Suppressor macrophage treated with lipopolysaccharide for 1 hour (primary cell): ENCODE measurements at places on chromosomes 6 and 20.

- no peak for DNase-seq
Observed at GRCh38 chr6:130008236-130008873, 10.0 kb upstream of the L3MBTL3 start.

GRCh38 chr6:100203400-100203799 is 209.4 kb upstream of the MCHR2 start:
- no peak for DNase-seq

- no peak for DNase-seq
Observed at GRCh38 chr20:18737140-18737539, 76.4 kb upstream of the SCP2D1 start.

GRCh38 chr6:165937564-165938358 is 229.9 kb downstream of the TBXT start:
- DNase-seq = no peak

DNA sequence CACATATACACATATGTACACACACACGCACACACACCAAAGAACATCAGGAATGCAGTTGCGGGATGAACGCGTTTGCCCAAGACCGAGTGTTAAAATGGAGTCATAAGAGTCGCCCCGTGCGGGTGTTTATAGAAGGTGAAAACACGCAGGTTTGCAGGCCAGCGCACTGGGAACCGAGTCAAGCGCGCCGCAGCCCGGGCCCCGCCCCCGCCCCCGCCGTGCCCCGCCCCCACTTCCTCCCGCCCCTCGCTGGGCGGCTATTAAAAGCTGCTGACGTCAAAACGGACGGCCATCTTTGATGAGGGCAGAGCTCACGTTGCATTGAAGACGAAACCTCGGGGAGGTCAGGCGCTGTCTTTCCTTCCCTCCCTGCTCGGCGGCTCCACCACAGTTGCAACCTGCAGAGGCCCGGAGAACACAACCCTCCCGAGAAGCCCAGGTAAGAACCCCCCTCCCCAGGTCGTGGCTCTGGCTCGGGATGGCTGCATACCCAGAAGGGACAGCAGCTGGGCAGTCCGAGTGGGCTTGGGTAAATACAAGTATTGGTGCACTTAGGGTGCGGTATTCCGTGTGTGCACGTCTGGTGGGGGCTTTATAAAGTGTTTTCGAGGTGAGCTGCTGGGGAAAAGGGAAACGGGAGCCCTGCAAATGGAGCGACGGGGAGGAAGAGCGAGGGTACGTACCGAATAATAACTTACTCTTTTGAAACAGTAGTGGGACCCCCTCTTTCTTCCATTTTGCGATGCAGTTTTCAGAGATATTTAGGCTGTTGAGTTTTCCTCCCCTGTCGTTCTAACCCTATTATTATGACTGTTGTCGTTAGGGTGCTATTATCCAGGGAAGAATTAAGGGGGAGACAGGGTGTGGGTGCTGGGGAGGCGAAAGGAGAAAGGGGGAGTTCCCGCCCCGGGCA is at the start of gene SNAP25:
Gene SNAP25 (plus strand): TSS at position 295 of the 916 bp plus-strand sequence. CDS start 56,662 bp downstream, outside the sequence.
- peak; percentile 73 for DNase-seq

- DNase-seq = peak; percentile 86
Observed at GRCh38 chr20:51695574-51696303, 72.5 kb downstream of the ATP9A start.

DNA sequence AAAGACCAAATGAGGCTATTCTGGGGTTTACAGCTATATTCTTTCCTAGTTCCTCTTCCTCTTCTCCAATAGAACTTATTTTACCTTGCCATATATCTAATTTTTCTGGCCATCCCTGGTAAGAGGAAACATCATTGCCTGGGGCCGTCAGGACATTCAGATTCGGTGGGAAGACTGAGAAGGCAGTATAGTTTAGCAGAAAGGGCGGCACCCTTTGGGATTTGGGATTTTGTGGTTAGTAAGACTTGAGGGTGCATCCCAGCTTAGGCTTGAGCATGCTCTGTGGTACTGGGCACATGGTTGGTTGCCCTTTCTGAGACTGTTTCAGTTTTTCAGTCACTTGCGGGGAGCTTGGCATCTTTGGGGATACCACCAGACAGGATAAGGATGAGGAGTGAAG is 21.1 kb downstream of the SCUBE3 start:
- DNase-seq = no peak

DNA sequence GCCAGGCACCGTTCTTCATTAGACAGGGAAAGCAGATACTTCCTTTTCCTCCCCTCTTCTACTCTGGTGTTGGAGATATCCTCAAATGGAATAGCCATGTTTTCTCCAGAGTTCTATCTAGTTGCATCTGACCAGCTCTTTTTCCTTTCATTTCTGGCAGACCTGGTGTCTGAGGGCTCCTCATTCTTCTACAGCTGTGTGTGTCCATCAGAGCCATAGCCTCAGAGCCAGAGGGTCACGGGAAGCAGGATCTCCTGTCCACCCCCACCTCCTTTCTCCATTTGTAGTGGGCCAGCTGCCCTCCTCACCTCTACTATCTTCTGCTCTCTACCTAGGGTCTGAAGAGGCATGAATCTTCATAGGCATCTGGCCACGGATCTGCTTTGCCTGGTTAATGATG is 57.0 kb downstream of the TSPYL4 start:
- no peak for DNase-seq

- DNase-seq = no peak
Observed at GRCh38 chr20:32354592-32355416, 3.3 kb upstream of the ASXL1 start.

DNA sequence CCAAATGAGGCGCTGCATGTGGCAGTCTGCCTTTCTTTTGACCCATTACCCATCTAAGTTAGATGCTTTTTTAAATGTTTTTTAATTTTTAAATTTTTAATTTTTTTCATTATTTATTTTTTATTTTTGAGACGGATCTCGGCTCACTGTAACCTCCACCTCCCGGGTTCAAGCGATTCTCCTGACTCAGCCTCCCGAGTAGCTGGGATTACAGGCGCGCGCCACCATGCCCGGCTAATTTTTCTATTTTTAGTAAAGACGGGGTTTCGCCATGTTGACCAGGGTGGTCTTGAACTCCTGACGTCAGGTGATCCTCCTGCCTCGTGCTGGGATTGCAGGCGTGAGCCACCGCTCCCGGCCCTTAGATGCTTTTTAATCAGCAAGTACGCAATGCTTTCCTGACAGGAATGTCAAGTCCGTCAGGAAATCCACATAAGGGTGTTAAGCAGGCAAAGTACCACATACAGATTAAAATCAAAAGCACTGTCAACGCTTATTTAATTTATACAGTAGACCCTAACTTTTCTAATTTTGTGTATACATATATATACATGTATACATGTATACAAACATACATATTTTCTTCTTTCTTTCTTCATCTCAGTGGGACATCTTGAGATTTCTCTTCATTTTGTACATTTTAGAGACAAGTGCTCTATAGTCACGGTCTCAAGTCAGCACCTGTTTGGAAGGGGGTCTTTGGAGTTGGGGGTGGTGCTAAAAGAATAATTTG is 995 bp upstream of the GSTA4 start:
- DNase-seq = peak; percentile 75

- DNase-seq = no peak
Observed at GRCh38 chr6:53984581-53984980, 126.7 kb upstream of the MLIP start.

DNA sequence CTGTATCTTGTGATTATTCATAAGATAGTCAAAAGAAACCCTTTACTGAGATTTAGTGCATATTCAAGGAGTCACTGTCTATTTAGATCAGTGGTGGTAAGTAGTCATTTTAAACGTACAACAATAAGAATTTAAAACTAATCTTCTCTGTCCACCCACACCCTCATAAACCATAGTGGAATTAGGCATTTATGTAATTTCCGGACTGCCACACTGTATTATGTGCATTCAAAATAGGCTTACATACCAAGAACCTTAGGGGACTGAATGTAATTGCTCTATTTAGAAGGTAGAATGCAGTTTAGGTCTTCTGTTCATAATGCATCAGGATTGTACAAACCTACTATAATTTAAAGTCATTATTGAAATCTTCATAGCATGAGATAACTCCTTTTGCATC is 685.4 kb downstream of the TENT5A start:
- no peak for DNase-seq

DNA sequence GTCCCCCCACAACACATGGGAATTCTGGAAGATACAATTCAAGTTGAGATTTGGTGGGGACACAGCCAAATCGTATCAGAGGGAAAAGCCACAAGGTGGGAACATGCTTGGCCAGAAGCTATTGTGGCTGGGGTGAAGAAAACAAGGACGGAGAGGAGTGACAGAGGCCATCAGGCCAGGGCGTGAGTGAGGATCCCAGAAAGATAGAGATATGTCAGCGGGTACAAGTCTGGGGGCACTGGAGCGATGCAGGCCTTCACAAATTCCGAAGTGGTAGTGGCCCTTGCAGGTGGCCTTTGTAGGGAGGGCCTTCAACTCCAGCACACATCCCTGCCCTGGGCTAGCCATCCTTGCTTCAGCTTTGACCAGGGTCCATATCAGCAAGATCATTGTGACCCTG is 159.1 kb downstream of the BCAS1 start:
- DNase-seq = no peak

DNA sequence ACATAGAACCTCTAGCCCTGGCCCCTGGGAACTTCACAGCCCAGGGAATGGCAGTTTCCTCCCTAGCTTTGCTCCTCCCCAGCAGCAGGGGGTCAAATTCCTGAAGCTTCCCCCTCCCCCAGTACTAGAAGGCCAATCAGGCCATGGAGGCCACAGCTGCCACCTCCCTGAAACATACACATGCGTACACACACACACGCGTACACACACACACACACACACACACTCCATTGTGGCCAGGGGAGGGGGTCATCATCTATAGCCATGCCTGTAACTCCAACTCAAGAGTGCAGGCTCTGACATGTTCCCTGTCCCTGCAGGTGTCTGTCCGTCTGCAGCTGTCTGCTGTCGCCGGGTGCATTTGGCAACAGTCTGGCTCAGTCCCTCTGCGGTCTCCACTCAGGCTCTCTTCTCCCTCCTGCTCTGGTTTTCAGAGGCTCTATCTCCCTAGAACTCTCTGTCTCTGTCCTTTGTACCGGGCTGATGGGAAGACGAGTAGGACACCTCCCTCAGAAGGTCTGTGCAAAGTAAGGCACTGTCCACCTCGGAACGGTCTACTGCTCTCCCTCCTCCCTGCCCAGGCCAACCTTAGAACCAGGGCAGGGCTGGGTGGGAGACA is 1.4 kb downstream of the LRFN2 start:
- DNase-seq = no peak
